ENCODE measurements at places on chromosomes 12 and 14. TPM values are rescaled to one million over a fixed set of nuclear protein-coding genes. Genes with fewer than 3 reads are reported as not detected.

Gene SLC10A1
- total RNA-seq, result not detected

- H3K36me3 ChIP-seq, result no peaks in the 10 kb centered on the region
- no peaks in the 10 kb centered on the region for H3K4me1 ChIP-seq
- no peak overlapping the region for H3K4me3 ChIP-seq
- H3K27ac ChIP-seq, result no peak overlapping the region
- no peak for DNase-seq
- no peaks in the 10 kb centered on the region for H3K27me3 ChIP-seq
Observed at GRCh38 chr12:976644-977043, 14.4 kb upstream of the ERC1 start.

Gene PPP1R3E
- 8.2 TPM for total RNA-seq

- no peak for DNase-seq
- H3K27me3 ChIP-seq, result no peaks in the 10 kb centered on the region
- no peaks in the 10 kb centered on the region for H3K4me1 ChIP-seq
- H3K4me3 ChIP-seq, result no peak overlapping the region
Observed at GRCh38 chr12:53766881-53767280, 15.1 kb upstream of the CISTR start.

- no peak for DNase-seq
- no peaks in the 10 kb centered on the region for H3K4me1 ChIP-seq
- no peak overlapping the region for H3K27ac ChIP-seq
- no peaks in the 10 kb centered on the region for H3K36me3 ChIP-seq
- no peak overlapping the region for H3K4me3 ChIP-seq
- H3K27me3 ChIP-seq, result no peaks in the 10 kb centered on the region
Observed at GRCh38 chr12:43501703-43502102, 50.3 kb downstream of the ADAMTS20 start.

- no peaks in the 10 kb centered on the region for H3K36me3 ChIP-seq
- no peak overlapping the region for H3K27ac ChIP-seq
- H3K4me3 ChIP-seq, result no peak overlapping the region
- peaks cover 4% of the 10 kb centered on the region for H3K27me3 ChIP-seq
- DNase-seq, result no peak
Observed at GRCh38 chr14:92926931-92927330, 4.0 kb downstream of the CHGA start.

Gene PRICKLE1
- total RNA-seq, result 6.4 TPM

Gene VDR
- 16.1 TPM for total RNA-seq

DNA sequence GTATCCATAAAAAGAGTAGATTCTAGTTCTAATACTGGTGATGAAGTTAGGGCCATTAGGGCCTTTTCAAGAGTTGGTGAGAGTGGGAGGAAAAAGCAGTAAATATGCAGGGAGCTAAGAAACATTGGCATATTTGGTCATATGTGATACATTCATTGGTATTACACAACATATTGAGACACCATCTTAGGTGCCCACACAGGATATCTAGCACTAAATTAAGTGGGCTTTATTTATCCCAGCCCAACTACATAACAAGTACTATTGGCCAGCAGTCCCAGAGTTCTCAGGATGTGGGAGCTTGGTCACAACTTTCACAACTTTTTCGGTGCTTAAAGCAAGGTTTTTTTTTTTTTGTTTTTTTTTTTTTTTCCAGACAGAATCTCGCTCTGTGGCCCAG, 2.0 kb upstream of the ING4 start:
- no peaks in the 10 kb centered on the region for H3K27me3 ChIP-seq
- no peak for DNase-seq
- no peak overlapping the region for H3K4me3 ChIP-seq
- H3K36me3 ChIP-seq, result peaks cover 14% of the 10 kb centered on the region
- peaks cover 10% of the 10 kb centered on the region for H3K4me1 ChIP-seq
- H3K27ac ChIP-seq, result no peak overlapping the region

DNA sequence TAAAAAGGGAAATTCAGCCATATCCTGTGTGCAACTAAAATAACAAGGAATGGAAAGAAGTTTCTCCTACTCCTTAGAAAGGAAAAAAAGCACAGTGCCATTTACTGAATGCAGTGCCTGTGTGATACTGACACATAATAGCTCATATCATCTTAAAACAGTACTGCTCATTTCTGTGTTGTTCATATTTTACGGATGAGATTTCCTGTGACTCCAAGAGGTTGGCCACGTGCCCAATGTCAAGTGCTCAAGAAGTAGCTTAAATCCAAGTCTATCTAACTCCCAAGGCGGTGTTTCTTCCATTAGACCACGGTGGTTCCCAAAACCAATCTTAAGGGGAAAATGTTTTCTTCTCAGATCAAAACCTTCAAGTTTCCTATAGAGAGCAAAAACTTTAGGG, 20.0 kb downstream of the MAP3K9 start:
- no peaks in the 10 kb centered on the region for H3K27me3 ChIP-seq
- no peak overlapping the region for H3K27ac ChIP-seq
- no peaks in the 10 kb centered on the region for H3K4me1 ChIP-seq
- H3K4me3 ChIP-seq, result no peak overlapping the region
- no peaks in the 10 kb centered on the region for H3K36me3 ChIP-seq

Gene CDCA3
- 1.8 TPM for total RNA-seq

Gene SYNDIG1L
- total RNA-seq, result 1.0 TPM

Gene MAP1LC3B2
- 1.1 TPM for total RNA-seq

- DNase-seq, result no peak
- H3K4me1 ChIP-seq, result no peaks in the 10 kb centered on the region
- no peaks in the 10 kb centered on the region for H3K36me3 ChIP-seq
- H3K4me3 ChIP-seq, result no peak overlapping the region
Observed at GRCh38 chr12:28626504-28626903, 436.2 kb downstream of the CCDC91 start.
